ENCODE measurements at places on chromosomes 13 and 19. TPM values are rescaled to one million over a fixed set of nuclear protein-coding genes. Genes with fewer than 3 reads are reported as not detected.

POSTN gene
- polyA plus RNA-seq, result 0.04 TPM

ZNF175 gene
- polyA plus RNA-seq, result 2.9 TPM

SIAH3 gene
- not detected for polyA plus RNA-seq

MYH14 gene
- 7.0 TPM for polyA plus RNA-seq

GATAD2A gene
- 29.3 TPM for polyA plus RNA-seq

GRCh38 chr13:101127741-101128353 is 288.5 kb downstream of the NALCN start:
- DNase-seq, result peak; percentile 19

GRCh38 chr19:18073197-18073596 is 13.5 kb downstream of the IL12RB1 start:
- DNase-seq, result no peak

DNA sequence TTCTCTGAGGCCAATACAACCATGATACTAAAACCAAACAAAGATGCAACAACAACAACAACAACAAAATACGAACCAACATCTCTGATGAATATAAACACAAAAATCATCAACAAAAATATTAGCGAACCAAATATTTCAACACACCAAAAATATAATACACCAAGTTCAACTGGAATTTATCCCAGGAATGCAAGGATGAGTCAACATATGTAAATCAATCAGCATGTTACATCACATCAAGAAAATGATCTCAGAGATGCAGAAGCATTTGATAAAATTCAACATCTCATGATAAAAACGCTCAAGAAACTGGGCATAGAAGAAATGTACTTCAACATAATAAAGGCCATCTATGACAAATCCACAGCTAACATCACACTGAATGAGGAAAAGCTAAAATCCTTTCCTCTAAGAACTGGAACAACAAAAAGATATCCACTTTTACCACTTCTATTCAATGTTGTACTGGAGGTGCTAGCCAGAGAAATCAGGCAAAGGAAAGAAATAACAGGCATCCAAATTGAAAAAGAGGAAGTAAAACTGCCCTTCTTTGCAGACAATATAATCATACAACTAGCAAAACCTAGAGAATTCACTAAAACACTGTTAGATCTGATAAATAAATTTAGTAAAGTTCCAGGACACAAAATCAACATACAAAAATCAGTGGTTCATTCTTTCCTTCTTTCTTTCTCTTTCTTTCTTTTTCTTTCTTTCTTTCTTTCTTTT is 2448.7 kb upstream of the PCDH20 start:
- no peak for DNase-seq

DNA sequence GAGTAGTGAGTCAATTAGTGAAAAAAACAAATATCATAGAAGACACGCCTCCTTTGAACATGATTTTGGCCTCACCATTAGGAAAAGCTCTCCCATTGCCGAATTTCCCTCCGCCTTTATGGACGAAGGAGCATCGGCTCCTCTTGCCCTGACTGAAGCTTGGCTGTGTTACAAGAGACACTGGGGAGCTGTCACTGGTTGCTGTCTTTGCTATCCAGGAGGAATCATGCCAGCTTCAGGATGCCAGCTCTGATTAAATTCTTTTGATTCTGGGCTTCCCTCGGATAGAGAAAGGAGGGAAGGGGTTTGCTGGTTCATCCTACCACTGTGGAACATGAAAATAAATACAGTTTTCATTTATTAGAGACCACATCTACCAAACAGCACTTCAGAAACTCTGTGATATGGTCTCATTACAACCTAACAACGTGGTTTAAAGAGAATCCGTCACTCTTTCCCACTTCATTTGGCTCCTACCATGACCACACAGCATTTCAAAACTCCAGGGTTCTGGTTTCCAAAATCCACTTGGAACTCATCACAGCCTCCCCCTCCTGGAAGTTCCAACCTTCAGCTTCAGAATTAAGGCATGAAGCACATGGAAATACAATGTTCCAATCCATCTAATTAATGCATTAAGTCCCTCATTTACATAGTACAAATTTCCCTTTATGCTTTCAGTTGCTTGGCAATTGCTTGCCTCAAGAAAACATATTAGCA is 446.0 kb downstream of the EFNB2 start:
- DNase-seq, result no peak

DNA sequence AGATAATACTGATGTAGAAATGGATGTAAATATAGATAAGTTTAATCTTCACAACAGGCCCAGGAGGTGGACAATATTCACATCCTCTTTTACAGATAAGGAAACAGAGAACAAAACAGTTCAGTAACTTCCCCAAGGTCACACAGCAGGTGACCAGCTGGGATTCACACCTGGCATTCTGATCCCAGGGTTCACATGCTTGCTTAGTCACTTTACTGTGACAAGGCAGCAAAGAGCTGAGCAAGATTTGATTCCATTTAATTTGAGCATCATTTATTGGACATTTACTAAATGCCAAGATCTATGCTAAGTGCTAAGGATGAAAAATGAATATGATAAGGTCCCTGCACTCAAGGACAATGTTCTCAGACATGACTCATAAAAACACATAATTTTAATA is 94.1 kb upstream of the STARD13 start:
- no peak for DNase-seq

- no peak for DNase-seq
These were observed 117.4 kb downstream of the TNFRSF19 start for GRCh38 chr13:23687614-23688013.

GRCh38 chr13:104571161-104571892 is 1505.1 kb upstream of the SLC10A2 start:
- peak; percentile 5 for DNase-seq

- DNase-seq, result no peak
These were observed 16.0 kb upstream of the ZNF792 start for GRCh38 chr19:34979819-34980640.

- DNase-seq, result no peak
These were observed 17.9 kb upstream of the ZNF253 start for GRCh38 chr19:19847781-19848180.

DNA sequence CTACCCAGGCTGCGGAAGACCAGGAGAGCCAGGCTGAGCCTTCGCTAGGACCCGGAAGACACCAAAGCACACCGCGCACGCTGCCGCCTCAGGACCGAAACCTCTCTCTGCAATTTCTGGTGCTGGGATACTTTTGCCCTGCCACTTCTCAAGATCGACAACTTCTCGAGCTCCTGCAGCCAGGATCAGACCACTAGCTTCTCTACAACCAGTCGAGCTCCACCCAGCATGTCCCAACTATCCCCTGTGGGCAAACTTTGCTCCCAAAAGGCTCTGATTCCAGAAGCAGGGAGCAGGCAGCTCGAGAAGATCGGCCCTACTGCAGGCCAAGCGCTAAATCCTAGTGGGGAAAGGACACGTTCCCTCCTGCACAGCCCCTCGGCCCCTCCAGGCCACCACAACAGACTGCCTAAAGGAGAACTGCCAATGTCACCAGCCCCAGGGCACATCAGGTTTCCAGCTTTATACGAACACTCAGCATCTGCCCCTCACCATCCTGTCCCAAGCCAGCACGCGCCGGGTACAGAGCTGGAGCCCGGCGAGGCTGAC is 979 bp downstream of the AKAP8 start:
- DNase-seq, result peak; percentile 18

- DNase-seq, result no peak
These were observed 78.9 kb downstream of the COL4A1 start for GRCh38 chr13:110227864-110228643.

DNA sequence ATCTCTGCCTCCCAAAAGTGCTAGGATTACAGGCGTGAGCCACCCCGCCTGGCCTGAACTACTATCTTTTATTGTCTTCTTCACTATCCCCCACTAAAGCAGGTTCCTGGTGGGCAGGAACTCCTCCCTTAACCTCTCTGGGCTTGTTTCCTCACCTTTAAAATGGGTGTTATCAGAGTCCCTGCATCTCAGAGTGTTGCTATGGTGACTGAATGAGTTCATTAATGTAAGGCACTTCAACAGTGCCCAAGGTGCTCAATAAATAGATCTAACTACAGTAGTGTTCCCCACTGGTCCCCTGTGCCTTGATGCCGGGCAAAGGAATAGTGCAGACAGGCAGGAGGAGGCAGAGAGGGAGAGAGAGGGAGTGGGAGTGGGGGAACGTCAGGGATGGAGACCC is 20.5 kb downstream of the CCDC97 start:
- no peak for DNase-seq

GRCh38 chr13:113859311-113860050 is 4.4 kb downstream of the GAS6 start:
- no peak for DNase-seq

DNA sequence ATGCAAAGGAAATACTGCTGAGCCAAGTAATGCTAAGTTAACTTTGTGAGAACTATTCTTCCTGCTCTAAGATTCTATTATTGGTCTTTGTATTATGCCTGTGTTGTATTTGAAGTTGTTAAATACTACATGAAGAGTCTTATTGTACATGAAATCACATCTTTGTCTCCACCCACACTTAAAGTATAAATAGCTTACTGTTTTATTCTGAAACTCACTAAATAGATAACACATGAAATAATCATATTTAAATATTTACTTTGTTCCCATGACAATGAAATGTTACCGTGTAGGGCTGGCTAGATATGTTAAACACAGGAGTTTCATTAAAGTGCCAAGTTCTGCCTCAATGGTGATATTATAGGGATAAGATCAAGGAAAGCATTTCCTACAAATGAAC is 562.1 kb upstream of the ATXN8OS start:
- no peak for DNase-seq

DNA sequence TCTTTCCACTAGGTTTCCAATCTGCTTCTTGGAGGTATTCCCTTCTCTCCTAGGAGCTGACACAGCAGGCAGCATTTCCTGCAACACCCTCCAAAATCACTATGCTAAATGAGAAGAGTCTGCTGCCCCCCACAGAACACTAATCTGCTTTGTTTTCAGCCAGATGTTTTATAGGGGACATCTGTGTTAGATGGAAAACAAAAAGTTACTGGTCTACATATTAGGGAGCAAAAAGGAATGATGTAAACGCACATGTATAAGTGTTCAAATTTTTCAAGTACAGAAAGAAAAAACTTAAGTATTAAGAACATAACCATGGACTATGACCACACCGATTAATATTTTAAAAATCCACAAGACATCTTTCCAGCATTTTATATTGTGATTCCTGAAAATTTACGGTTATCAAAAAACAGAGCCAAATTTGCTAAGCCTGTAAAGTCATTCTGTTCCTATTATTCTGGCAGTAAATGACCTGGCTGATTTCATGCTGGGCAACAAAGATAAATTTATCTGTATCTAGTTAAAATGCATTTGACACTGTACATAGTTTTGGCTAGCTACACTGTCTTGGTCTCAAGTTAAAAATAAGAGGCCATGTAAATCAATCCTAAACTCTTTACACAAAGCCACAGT is 63.3 kb downstream of the DCLK1 start:
- no peak for DNase-seq

DNA sequence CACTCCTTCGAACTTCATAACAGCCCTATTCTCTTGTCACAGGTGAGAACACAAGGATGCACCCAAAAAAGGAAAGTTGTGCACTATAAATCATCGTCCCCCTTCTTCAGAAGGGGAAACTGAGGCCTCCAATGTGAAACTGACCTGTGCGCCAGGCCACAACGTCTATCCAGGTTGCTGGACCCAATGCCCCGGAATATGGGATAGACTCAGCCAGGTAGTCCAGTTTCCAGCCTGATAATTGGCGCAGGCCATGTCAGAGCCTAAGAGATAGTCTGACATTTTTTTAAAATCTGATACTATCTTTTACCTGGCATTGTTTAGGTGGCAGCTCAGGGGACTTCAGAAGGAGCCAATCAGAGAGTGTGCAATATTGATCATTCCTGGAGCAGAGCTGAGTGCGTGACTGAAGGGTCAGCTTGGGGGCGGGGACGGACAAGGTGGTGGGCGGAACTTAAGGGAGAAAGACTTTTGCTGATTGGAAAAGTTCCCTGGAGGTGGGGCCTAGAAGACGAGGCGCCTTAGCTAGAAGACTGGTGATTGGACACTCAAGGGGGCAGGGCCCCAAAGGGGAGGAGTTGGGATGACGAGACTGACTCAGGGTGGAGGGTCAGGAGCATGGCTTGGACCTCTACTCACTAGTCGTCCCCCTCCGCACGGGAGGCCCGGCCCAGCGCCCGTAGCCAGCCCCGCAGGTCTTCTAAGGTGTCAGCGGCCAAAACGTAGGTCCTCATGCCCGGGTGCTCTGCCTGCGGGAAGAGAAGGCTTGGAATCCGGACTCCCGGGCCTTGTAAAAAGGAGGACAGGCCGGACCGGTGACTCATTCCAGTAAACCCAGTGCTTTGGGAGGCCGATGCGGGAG is 8.5 kb downstream of the PLEKHA4 start:
- DNase-seq, result peak; percentile 65

DNA sequence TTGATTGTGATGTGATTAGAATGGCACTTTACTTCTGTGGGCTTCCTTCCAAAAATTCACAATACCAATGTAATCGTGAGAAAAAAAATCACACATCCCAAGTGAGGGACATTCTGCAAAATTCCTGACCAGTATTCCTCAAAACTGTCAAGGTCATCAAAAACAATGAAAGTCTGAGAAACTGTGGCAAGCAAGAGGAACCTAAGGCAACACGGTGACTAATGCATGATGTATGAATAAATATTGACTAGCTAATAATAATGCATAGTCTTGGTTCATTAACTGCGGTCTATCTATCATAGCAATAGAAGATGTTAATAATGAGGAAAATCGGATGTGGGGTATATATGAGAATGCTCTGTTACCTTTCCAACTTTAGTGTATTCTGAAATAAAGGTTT is 159.0 kb downstream of the RFC3 start:
- no peak for DNase-seq

DNA sequence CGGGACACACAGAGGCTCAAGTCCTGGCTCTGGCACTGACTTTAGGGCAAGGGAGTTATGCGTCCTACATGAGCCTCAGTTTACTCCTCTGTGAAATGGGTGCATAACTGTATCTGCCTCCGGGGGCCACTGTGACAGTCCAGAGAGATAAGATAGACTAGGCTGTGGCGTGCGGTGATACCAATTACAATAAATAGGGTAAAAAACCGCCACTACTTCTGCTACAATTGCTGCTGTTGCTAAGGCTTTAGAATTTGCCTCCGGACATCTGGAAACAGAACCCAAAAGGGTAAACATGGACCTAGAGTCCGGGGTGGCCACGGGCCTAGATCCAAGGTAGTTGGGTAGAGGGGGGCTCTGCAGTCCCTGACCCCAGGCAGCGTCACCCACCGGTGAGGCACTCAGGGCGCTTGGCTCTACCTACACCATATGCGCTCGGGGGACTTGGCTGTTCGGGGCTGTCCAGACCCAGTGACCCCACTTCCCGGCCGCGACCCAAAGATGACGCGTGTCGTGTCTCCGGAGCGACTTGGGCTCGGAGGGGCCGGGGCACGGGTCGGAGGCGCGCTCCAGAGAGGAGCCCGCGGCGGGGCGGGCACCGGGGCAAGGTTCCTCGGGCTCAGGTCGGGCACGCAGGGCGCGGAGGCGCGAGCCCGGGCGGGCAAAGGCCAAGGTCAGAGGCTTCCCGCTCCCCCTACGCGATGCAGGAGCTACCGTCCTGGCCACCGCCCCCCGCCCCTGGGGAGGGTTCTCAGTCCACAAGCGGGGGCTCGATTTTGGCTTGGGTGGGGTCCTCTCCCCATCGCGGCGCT is 1.1 kb downstream of the INSR start:
- no peak for DNase-seq

- peak; percentile 67 for DNase-seq
These were observed 922 bp downstream of the PLEKHG2 start for GRCh38 chr19:39413272-39413910.

All from A549 (cell line).